SHP77 treated with DMSO at 0.1 percent for 48 hours (cell line): ENCODE measurements at places on chromosomes 7 and 10.

GRCh38 chr7:50418086-50418515 lies 32.0 kb downstream of the FIGNL1 start:
- DNase-seq, result peak; percentile 68

GRCh38 chr7:44172803-44173424 lies 16.3 kb downstream of the GCK start:
- DNase-seq, result no peak

DNA sequence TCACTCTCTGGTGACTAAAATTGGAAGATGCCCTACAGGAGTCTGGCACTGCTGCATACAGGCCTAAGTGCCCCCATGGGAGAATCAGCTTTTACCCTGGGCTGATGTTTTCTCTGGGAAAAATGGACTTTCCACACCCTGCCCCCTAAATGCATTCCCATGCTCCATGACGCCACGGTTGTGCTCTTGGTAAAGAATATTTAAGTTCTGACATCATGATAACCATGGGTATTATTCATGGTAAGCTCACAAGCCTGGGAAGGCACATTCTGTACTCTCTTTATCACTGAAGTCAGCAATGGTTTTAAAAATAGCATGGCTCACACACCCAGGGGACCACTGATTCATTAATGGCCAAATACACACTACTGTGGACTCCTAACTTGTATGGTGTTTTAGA lies 43.4 kb downstream of the HIPK2 start:
- DNase-seq, result no peak

DNA sequence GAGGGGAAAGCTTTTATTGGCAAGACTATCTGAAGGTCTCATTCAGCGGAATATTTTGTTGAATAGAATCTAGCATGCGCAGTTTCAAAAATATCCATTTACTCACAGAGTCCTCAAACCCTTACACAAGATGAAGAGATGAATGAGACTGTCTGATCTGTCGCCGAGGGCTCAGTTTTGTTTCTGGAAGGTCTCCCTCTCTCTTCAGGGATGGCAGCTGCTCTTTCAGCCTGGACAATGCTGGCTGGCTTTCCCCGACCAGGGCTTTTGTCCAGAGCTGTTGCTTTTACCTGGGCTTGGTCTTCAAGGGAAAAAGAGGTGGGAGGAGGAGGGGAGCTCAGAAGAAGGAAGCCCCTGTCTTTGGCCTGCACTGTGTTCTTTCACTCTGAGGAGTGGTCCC lies 81.9 kb upstream of the BTBD16 start:
- DNase-seq, result no peak

GRCh38 chr10:78891741-78892140 lies 177.0 kb upstream of the ZMIZ1 start:
- DNase-seq, result no peak

- DNase-seq, result no peak
These were observed 39.6 kb upstream of the INPP5A start for GRCh38 chr10:132497861-132498561.

GRCh38 chr10:51030480-51030879 lies 43.8 kb upstream of the PRKG1 start:
- DNase-seq, result no peak

GRCh38 chr10:63217120-63217605 lies 84.0 kb downstream of the NRBF2 start:
- peak; percentile 5 for DNase-seq
